ENCODE measurements at places on chromosomes 7 and 10.

- DNase-seq: peak; percentile 36
Observed at GRCh38 chr7:34133356-34133982, 228.1 kb downstream of the BMPER start.

- DNase-seq: no peak
Observed at GRCh38 chr10:132901351-132901750, 41.0 kb downstream of the CFAP46 start.

DNA sequence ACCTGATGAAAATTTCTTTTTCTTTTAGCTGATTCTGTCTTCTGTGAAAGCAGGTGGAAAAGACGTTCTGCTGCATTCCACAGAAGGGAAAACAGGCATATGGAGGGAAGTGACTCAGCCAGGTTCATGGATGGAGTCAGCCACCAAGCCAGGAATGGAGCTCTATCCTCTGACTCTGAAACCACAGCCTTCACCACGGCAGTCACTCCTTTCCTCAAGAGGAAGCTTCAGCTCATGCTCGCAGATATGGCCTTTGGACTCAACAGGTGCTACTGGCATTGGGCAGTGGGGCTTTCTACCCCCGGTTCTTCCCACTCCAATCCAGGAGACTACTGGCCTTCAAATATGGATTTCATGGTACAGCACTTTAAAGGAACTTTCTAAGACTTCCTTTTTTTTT, 11.5 kb upstream of the PLAU start:
- DNase-seq: no peak

DNA sequence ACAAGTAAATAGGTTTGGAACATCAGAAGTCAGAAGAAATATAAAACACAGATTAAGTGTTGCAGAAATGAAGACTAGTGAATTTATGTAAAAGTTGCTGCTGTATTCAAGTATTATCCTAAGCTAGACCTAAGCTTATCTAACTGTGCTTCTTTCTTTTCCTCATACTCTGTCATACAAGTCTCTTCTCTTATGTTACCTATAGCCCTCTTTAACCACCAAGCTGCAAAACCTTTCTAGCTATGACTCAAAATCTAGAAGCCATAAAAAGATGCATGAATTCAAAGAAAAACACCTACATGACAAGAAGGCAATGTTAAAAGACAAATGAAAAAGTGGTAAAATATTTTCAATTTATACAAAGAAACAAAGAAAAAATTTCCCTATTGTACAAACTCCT, 23.0 kb downstream of the DENND11 start:
- no peak for DNase-seq

DNA sequence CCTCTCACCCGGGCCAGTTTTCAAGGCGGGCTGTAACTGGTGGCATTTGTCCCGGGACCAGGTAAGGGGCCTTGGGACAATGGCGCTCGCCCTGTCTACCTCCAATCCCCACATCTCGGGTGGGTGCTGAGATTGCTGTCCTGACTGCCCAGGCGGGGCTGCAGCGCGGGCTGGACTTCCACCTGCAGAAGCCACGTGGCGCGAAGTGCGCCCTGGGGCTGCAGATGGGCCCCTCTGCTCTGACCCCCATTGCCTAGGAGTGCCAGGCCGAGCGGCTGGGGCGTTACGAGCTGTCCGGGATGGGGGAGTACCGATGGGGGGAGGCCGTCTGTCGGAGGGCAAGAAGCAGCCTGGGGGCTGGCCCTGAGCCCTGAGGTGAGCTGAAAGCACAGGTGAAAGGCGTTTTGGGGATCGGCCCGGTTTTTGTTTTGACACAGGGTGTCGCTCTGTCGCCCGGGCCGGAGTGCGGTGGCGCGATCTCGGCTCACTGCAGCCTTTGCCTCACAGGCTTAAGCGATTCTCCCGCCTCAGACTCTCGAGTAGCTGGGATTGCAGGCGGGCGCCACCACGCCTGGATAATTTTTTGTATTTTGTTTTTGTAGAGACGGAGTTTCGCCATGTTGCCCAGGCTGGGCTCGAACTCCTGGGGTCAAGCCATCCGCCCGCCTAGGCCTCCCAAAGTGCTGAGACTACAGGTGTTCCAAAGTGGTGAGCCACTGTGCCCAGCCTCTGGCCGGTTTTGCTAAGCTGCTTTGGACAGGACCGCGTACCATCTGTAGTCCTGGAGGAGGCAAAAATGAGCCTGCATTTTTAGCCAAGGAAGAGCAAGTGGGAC, at the start of gene SFXN2:
Gene SFXN2, plus strand, starts transcription at position 16 of the 835 bp plus-strand sequence. CDS start 12,001 bp downstream, outside the sequence.
- no peak for DNase-seq

DNA sequence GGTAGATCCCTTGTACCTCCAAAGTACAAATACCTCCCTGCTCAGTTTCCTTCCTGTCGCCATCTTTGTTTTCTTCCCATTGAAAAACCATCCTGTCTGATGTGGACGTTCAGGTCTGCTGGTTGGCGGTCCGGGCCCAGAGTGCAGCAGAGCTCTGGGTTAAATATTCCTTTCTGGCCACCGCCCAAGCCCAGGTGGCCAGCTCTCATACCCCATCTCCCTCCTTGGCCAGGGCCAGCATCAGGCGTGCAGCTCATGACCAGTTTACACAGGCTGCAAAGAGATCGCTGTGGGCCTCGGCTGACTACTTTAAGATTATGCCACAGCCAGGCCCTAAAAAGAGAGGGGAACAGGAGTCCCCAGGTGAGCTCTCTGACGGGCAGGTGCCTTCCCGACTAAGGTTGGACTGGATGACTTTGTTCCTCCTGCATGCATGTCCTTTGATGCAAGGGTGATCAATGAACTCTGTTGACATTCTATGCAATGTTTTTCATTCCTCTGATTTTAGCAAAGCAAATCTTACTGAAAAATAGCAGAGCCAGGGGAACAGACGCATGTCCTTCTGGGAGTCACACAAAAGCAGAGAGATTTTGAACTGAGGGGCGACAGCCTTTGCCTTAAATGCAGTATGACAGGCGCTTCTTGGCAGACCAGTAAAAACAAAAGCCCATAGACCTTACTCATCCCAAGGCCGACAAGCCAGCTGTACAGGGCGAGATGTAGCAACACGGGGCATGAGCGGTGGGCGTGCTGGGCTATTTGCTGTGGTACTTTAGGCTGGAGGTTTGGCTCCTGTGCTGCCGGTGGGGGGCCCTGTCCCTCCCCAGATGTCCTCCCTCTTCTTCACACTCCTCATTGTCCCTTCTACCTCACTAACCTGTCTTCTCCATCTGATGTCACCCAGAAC, 33.3 kb upstream of the SH2B2 start:
- no peak for DNase-seq

DNA sequence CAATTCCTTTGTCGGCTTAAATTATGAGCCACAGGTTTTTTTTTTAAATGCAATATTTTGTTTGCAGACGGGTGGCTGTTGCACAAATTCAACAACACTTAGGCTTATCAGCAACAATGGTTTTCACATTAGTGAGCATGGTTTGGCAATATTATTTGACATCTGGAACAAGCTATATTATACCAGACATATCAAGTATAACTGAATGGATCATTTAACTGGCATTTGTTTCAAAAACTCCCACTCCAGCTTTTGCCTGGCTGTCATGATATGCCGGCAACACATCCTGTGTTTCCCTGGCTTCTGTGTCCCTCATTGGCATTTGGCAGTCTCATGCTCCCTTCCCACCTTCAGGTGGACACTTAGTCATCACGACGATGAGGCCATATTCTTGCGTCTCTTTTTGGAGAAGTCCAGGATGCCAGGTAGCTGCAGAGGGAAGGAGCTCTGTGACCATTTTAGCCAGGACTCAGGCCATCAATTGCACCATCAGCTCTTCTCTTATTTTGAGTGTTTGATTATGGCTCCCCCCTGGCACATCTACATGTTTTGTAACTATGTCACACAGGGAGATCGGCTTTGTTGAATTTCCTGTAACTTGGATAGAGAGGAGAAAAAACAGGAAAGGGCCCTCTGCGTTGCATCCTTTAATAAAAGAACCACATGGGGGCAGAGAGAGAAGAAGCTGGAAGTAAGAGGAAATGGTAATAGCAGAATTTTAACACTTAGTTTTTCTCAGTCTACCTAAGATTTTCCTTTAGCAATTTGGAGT, 413.9 kb downstream of the LRMDA start:
- DNase-seq: no peak

GRCh38 chr7:139523199-139523941, at the start of gene CLEC2L:
Gene CLEC2L, plus strand, starts transcription at chr7:139523685. Its CDS starts 243 bp downstream, at chr7:139523928.
- no peak for DNase-seq

GRCh38 chr7:22214000-22214399, 143.0 kb downstream of the RAPGEF5 start:
- no peak for DNase-seq

DNA sequence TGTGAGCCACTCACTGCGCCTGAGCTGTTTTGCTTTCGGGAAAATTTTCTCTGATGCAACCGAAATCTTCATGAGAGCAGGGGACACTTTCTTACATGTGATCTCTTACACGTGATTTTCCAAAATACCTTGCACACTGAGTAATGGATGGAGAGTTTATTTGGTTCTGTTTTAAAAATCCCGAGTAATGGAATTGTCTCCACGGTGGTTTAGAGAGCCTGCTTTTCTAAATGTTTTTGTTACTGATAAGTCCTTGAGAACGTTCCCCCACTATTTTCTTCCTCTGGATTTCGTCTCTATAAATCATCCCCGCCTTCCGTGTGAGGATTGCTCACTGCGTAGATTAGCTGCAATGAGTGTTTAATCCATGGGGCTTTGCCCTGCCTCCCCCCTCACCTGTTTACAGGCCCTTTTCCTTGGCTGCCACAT, 25.7 kb downstream of the CAMK1D start:
- no peak for DNase-seq

- DNase-seq: peak; percentile 91
Observed at GRCh38 chr7:139645572-139646523, 122.4 kb downstream of the CLEC2L start.

GRCh38 chr10:47308775-47309174, 8.8 kb downstream of the GDF10 start:
- DNase-seq: no peak
